CD4-positive, alpha-beta T cell treated with Interleukin-1 beta for 1 hour (primary cell): ENCODE measurements at places on chromosomes 3 and 15.

DNA sequence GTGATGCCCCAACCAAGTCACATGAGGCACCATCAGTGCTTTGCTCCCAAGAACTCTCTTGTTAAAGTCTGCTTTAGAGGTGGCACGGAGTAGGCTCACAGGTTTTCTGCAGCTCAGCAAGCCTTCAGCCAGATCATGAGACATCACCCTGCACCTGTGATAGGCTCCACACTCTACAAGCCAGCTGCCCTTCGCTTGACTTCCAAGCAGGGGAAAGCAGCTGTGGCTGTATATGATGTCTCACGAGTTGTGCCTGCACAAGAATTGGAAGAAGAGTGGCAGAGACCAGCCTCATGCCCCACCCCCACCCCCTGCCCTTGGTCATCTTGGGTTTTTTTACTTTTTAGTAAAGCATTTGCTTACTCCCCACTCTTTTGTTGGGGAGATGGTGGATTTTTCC, 22.5 kb downstream of the MRPS11 start:
- no peak for DNase-seq

DNA sequence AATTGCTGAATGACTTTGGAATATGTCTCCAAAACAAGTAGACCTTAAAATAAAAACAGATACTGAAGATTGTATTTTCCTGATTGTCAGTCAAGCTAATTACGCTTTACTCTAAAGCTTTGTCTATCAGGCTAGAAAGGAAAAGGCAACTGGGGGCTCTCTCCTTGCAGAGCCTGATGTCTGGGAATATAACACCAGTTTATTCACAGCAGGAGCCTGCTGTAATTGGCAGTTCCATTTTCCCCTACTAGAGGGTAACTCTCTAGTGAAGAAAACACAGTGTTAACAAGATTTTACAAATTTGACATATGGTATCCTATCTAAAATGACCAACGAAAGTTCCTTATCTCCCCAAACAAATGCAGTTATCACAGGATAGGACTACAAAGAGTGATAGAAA, 158.8 kb downstream of the PDZRN3 start:
- no peak for DNase-seq

- no peak for DNase-seq
Measured at GRCh38 chr3:184579513-184579912, 17.9 kb downstream of the EPHB3 start.

- no peak for DNase-seq
Measured at GRCh38 chr3:173467501-173467900, 70.0 kb downstream of the NLGN1 start.

- DNase-seq: peak; percentile 74
Measured at GRCh38 chr3:71582036-71582611, 1.4 kb downstream of the FOXP1 start.

GRCh38 chr3:125433611-125434041, 58.5 kb upstream of the ZNF148 start:
- DNase-seq: no peak

GRCh38 chr15:36605604-36606263, 26.3 kb downstream of the CDIN1 start:
- DNase-seq: no peak

DNA sequence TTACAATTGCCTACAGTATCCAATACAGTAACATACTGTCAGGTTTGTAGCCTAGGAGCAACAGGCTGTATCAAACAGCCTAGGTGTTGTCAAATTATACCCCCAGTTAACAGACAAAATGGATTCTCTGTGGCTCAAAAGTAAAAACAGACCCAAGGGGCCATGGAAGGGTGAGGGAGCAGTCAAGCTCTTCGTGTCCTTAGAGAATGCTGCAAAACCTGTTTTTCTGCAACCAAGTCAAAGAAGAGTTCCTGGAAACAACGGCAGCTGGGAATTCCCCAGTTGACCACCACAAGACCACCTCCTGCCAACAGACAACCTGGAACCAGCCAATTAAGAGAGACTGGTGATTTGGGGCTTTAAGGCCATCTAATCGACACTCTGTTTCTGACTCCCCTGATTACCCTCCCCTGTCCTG, 11.1 kb upstream of the THUMPD3 start:
- no peak for DNase-seq

DNA sequence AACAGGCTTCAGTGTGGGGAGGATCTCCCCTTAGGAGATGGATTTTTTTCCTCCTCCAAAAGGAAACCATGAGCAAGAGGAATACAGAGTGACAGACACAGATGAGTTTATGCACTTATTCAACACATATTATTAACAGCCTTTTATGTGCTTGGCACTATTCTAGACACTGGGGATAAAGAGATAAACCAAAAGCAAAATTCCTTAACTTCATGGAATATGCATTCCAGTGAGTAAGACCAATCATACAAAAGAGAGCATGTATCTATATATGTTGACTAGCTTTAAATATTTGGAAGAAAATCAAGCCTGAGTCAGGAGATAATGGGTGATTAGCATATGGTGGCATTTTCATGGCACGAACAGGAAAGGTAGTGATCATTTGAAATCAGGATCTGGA, 284.4 kb upstream of the RASGRP1 start:
- no peak for DNase-seq

- no peak for DNase-seq
Measured at GRCh38 chr3:189790658-189791057, 159.5 kb downstream of the TP63 start.

- no peak for DNase-seq
Measured at GRCh38 chr3:48926425-48927392, 8.1 kb downstream of the ARIH2 start.

- no peak for DNase-seq
Measured at GRCh38 chr3:4866866-4867265, 112.4 kb upstream of the BHLHE40 start.

GRCh38 chr15:32784581-32784980, 66.8 kb downstream of the GREM1 start:
- DNase-seq: no peak

GRCh38 chr15:45664451-45664850, 29.6 kb downstream of the SQOR start:
- DNase-seq: no peak

DNA sequence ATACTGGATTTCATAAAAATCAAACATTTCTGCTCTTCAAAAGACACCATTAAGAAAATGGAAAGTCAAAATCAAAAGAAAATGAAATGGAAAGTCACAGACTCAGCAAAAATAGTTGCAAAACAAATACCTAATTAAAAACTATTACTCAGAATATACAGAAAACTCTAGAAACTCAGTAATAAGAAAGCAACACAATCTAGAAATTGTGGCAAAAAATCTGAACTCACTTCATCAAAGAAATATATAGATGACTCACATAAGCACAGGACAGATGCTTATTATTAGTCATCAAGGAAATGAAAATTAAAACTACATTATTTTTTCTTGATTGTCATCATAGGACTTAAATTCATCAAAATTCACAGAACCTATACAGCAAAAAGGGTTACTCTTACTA, 430.0 kb downstream of the SHQ1 start:
- DNase-seq: no peak

GRCh38 chr3:19232566-19232965, 84.3 kb downstream of the KCNH8 start:
- no peak for DNase-seq

- no peak for DNase-seq
Measured at GRCh38 chr3:12932754-12933153, 91.4 kb upstream of the RPL32 start.

DNA sequence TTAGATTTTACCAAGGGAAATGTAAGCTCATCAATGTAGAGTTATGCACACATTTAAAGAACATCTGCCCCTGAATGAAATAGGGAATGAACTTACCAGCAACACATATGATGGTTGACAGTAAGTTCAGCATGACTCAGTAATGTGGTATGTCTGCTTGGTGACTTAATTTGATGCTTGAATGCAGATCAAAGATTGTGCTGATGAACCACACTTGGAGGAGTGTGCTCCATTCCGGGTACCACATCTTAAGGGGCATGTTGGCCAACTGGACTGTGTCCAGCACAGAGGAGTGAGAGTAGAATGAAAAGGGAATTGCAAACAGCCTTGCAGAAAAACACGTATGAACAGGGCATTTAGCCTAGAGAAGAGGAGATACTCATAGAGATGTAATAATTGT, 171.0 kb upstream of the RARB start:
- DNase-seq: no peak

GRCh38 chr15:48945386-48945785, 18.3 kb downstream of the SHC4 start:
- DNase-seq: no peak

DNA sequence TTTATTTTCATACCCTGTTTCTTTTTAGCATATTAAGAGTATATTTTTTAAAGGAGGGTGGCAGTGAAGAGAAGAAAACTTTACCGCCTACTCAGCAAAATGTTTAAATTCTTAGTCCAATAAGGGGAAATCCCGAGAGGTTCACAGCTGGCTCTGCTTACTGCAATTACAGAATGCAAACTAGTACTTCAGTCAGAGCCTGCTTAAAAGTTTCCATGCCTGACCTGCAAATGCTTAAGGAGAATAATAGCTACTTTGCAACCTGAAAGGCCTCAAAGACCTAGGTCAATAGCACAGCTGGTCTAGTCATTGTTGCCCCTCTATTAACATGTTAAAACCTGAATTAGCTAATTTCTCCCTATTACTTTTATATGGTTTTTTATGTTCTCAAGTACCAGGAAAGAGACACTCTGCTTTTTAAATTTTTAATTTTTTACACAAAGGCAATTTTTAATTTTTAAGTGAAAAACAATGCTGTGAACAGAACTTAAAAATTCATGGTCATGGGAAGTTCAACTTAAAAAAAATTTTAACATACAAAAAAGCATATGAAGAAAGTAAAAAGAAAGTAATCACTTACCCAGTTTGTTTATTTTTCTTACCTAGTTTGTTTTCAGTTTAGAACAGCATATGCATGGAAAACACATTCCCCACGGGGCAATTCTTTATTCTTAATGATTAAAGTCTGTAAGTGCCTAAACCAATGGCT, 79.2 kb downstream of the P3H2 start:
- no peak for DNase-seq

DNA sequence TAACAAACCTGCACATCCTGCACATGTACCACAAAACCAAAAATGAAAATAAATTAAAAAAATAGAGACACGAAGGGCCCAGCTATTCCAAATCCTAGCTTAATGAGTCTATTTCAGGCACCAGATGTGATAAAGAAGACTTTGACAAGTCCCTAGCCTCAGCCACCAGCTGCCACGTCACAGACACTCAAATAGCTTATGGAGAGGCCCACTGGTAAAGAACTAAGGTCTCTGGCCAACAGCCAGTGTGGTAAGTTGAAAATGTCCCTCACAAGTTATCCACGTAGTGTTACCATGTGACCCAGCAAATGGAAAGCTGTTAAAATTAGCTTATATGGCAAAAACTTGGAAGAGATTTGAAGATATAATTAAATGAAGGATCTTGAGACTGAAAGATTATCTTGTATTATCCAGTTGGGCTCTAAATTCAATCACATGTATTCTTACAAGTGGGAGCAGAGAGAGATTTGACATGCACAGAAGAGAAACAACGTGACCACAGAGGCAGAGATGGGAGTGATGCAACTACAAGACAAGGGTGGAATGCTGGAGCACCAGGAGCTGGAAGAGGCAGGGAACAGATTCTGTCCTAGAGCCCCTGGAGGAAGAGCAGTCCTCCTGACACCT, 10.9 kb downstream of the ACSBG1 start:
- DNase-seq: no peak

GRCh38 chr3:12829886-12830784, 11.2 kb downstream of the RPL32 start:
- DNase-seq: no peak

DNA sequence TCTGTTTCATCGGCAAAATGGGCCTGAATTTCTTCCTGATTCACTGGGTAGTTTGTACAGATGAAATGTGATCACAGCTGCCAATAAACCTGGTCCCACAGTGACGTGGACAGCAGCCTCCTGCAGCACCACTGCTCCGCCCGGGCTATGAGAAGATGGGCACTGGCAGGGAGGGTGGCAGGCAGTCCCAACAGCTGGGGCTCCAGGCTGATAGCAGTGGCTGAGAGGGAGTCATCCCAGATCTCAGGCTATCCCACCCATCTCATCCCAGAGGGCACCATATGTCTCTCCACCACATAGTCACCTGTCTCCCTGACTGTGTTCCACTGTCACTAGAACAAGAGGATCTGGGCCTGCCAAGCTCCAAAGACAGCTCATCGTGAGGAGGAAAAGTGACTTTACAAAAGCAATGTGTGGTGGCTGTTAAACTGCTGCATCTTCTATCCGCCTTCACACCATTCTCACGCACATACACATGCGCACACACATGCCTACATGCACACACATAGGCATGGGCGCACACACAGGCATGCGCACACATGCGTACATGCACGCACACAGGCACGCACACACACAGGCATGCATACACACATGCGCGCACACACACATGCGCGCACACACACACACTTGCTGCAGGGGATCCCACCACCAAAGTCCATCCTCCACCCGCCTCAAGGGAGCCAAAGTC, 46.2 kb downstream of the RGMA start:
- no peak for DNase-seq

DNA sequence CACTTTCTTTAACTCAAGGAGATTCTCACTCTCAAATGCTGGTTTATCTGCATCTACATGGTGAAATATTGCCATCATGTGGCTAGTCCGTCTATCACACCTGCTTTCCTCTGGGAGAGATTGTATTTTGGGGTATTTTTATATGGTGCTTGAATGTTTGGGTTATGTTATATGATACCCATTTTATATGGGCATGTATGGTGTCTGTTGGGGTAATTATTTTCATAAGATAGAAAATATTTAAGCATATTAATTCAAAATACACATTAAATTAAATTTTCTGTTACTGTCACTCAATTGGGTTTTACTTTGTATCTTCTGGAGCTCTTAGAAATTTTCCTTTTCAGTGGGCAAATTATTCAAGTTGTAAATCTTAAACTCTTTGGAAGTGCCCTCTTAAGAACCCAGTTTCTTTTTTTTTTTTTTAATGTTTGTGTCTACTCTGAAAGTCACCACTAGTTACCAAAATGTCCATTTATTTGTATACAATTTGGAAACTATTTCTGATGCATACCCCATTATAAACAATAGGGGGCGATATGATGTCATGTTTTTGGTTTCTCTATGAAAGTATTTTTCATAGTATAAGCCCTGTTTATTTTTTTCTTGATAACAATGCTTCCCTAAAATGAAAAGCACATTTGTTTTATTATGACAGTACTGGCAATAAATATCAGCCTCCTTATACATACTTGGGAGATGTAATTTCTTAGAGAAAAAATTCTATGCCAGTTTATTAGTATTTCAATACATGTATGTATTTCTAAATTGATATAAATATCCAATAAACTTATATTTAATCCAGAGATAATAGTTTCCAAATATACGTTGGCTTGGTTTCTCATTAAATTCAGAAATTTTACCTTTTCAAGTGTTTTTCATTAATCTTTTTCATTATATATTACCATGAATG, 36.1 kb upstream of the PLSCR5 start:
- DNase-seq: no peak

- DNase-seq: no peak
Measured at GRCh38 chr3:150765949-150766720, 3.2 kb upstream of the SIAH2 start.

GRCh38 chr3:156812521-156813335, 13.4 kb upstream of the LEKR1 start:
- no peak for DNase-seq
